Stimulated activated CD4-positive, alpha-beta T cell treated with anti-CD3 and anti-CD28 coated beads, Interleukin-2, amount 100 ng/mL, for 48 hours (primary cell): ENCODE measurements at places on chromosomes 13 and 19.
A peak's percentile ranks its signal among the peaks of the same experiment; 100 is the strongest.

DNA sequence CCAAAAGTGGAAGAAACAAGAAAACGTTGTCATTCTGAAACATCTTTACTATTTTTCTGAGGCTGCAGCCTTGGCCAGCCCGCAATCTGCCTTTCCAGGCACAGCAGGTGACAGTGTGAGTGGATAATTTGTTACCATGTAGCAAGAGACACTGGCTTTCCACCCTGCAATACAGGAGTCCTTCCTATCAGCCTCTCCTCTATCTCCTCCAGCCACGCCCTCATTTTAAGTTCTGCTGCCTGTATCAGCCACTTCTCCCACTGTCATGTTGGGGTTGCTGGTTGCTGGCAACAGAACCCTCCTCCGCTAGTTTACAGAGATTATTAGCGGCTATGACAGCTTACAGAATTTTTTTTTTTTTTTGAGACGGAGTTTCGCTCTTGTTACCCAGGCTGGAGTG is 7.7 kb upstream of the LGALS7 start:
- no peak for DNase-seq

DNA sequence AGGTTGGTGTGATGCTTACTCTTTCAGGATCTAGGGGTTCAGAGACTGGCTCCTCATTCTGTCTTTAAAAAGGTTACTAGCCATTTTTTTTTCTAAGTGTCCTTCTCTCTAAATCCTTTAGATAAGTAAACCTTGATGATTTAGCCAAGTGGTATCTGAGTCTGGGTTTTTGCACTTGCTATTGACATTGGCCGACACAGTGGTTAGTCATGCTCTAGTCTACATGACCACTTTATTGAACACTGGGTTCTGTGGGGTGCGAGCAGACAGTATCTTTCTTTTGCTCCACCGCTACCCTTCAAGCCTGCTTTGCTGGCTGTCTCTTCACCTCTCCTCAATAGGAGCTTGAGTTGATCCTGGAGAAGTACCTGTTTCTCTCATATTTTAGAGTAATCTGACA is 6.2 kb upstream of the NUP58 start:
- DNase-seq = no peak

DNA sequence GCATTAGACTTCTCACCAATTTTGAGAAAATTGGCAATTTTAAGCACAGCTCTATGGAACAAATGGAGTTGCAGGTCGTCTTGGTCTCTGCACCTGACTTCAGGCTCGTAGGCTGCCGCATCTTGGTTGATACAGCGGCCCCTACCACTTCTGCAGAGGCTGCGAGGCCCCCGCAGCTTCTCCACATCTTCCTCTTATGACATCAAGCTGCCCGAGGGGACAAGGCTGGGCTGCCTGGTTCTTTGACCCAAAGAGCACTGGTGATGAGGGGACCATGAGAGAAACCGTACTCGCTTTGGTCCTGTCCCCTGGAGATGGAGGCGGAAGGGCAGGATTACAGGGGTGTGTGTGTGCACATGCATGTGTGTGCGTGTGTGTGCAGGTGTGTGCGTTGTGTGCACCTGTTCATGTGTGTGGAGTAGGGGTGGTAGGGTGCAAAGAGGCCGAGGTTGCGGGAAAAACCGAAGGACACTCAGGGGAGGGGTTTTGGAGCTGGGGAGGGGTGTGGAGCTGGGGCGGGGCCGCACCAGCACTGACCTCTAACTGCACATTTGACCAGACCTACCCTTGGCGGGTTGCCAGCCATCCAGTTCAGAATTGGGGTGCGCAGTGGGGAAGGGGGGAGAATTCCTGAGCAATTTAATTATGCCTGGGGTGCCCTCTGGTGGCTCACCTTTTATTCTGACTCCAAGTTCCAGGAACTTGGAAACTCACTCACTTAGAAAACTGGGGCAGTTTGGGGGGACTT is 65.1 kb upstream of the ARHGEF7 start:
- no peak for DNase-seq

GRCh38 chr19:19627621-19628500 is at the start of gene LPAR2:
Gene LPAR2, minus strand, starts transcription at chr19:19628220. Its CDS starts 945 bp downstream, at chr19:19627275.
- DNase-seq = peak; percentile 42

GRCh38 chr19:38478273-38478971 is 44.9 kb downstream of the RYR1 start:
- DNase-seq = no peak

- DNase-seq = no peak
These were observed 832.3 kb downstream of the PCDH17 start for GRCh38 chr13:58463841-58464240.
